ENCODE measurements at places on chromosomes 12 and 14.

GRCh38 chr14:93430315-93431035, at the start of gene UNC79:
TSS of gene UNC79 (plus strand) at chr14:93430939. CDS start at chr14:93431030, 91 bp downstream.
- no peak for DNase-seq

DNA sequence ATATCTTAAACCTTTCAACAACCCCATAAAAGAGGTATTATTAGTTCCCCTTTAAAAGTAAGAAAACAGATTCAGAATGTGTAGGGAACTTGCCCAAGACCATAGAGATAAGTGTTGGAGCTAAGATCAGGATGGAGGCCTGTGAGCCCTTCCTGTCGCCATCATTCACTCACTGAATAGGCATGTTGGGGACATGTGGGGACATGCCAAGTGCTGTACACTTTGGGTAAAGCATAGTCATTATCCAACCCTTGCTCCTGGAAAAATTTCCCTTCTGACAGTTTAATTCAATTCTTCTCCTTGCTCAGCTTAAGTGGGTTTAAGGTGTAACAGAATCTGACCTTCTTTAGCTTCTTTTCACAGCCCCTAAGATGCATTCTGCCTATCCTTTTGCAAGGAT, 28.0 kb upstream of the C12orf42 start:
- DNase-seq, result no peak

DNA sequence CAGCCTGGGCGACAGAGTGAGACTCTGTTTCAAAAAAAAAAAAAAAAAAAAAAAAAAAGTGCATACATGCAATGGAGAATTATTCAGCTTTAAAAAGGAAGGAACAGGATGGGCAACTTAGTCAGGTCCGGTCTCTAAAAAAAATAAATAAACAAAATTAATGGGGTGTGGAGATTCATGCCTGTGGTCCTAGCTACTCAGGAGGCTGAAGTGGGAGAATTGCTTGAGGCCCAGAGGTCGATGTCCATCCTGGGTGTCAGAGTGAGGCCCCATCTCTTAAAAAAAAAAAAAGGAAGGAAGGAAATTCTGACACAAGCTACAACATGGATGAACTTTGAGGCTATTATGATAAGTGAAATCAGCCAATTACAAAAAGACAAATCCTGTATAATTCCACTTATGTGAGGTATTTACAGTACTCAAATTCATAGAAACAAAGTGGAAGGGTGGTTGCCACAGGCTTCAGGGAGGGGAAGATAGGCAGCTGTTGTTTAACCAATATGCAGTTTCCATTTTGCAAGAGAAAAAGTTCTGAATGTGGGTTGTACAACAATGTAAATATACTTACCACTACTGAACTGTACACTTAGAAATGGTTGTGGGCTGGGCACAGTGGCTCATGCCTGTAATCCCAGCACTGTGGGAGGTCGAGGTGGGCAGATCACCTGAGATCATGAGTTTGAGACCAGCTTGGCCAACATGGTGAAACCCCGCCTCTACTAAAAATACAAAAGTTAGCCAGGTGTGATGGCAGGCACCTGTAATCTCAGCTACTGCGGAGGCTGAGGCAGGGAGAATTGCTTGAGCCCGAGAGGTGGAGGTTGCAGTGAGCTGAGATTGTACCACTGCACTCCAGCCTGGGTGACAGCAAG, 12.3 kb upstream of the APOF start:
- DNase-seq, result no peak

- DNase-seq, result peak; percentile 65
Observed at GRCh38 chr12:15227004-15227679, 5.9 kb upstream of the RERG start.

GRCh38 chr12:80625051-80625450, 82.4 kb upstream of the MYF6 start:
- DNase-seq, result no peak

DNA sequence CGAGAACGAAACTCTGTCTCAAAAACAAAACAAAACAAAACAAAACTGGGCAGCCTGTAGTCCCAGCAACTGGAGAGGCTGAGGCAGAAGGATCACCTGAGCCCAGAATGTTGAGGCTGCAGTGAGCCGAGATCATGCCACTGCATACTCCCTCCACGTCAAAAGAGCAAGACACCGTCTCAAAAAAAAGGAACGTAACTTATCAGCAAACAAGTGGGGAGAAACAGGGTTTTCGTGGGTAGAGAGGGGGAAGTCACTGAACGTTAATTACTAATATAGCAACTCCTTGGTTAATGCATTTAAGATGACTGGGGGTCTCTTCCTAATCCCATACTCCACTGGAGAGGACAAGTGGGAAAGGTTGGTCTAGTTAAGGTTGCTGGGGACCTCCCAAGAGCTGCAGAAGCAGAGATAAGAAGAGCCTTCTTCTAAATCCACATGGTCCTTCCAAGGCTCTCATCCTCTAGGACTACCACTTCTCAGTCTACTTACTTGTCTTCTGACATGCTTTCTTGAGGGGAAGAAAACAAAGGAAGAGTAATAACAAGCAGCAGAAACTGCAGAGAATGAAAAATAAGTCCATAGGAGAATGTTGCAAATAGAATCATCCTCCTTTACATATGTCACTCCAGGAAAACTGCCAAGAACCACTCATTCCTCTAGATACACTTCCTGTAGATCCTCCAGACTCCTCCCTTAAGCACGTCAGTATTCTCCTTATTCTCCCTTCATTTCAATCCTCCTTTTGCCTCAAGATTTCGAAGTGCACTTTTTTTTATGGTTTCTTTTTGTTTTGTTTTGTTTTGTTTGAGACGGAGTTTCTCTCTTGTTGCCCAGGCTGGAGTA, 5.8 kb downstream of the NUMB start:
- no peak for DNase-seq

- no peak for DNase-seq
Observed at GRCh38 chr12:89029961-89030360, 322.3 kb downstream of the DUSP6 start.

DNA sequence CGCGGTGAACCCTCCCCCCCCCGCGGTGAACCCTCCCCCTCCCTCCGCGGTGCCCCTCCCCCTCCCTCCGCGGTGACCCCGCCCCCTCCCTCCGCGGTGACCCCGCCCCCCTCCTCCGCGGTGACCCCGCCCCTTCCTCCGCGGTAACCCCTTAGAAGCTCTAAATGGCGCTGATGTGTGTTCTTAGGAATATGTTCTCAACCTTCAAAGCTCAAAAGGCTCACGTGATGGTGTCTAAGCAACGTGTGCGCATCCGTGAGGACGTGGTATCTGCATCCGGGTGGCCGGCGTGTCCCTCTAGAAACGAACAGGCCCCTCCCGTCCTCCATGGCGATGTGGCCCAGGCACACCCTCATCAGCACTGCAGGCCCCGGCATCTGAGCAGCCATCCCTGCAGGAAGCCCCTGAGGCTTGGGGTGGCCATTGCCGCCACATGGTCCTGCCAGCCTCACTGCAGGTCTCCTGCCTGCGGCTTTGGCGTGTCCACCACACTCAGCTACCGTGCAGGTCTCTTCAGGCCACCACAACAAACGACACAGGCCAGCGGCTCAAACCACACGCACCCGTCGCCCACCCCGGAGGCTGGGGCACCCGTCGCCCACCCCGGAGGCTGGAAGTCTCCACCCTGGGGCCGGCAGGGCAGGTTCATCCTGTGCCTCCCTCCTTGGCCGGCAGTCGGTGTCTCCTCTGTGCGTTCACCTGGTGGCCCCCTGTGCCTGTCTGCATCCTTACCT, 14.5 kb upstream of the FBRSL1 start:
- DNase-seq, result no peak

DNA sequence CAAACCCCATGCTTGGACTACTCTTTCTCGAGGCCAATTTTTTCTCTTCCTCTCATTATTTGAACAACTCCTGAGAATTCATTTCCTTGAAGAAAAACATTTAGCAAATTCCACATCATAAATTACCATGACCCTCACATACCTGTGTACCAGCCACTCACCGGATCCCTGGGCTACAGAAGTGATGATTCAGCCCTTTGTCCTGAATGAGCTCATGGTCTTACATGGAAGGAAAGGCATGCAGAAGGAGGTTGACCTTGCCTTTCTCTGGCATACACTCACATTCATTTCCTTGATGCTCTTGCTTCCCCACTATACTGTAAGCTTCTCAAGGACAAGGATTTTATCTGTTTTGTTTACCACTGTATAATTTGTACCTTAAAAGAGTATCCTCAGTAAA, 191.5 kb downstream of the SLC5A8 start:
- DNase-seq, result no peak

DNA sequence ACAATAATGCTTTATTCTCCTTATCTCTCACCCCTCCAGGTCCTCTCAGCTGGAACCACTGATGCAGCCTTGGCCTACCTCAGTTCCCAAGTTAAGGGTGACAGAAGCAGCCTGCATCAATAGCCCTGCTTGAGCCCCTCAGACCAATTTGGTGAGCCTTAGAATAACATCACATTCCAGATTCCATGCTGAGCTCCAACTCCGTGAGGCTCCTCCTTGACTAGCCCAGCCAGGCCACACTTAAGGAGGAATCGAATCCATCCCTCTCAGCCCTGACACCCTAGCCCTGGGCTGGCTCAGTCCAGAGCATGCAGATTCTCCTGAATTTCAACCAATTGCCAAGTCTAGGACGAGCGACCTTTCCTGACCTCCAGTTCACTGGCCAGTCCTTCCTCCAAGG, 91.1 kb downstream of the ARMH4 start:
- DNase-seq, result no peak

- no peak for DNase-seq
Observed at GRCh38 chr14:87966816-87967215, 26.2 kb downstream of the GALC start.

DNA sequence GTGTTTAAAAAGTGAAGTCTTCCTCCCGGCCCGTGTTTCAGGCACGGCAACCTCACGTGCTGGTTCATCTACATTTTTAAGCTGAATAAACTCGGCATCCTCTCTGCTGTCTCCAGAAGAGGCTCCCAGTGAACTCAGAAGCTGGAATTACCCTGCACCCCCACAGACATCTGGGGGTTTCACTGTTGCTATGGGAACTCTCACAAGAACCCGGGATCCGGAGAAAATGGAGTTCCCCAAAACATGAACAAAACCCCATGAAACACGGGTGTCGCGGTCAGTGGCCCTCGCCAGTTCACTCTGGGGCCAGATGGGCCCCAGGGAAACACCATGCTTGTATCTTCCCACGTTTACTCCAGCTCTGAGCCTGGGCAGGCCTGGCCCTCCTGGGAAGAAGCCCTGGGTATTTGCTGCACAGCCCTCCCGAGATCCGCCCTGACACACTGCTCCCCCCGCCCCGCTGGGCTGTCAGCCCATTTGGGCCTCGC, 143.7 kb downstream of the PIWIL1 start:
- no peak for DNase-seq

GRCh38 chr12:112198120-112198733, 72.9 kb downstream of the TRAFD1 start:
- peak; percentile 59 for DNase-seq

GRCh38 chr12:67426067-67426466, 156.9 kb downstream of the CAND1 start:
- DNase-seq, result no peak

GRCh38 chr12:66013224-66013623, 117.3 kb downstream of the LLPH start:
- no peak for DNase-seq

DNA sequence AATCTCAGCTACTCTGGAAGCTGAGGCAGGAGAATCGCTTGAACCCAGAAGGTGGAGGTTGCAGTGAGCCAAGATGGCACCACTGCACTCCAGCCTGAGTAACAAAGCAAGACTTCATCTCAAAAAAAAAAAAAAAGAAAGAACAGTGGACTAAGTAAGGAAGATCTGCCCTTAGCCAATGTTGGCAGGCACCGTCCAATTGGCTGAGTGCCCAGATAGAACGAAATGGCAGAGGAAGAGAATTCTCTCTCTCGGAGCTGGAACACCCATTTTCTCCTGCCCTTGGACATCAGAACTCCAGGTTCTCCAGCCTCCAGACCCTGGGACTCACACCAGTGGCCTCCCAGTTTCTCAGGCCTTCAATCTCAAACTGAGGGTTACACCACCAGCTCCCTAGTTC, 49.9 kb downstream of the ESR2 start:
- DNase-seq, result peak; percentile 58

DNA sequence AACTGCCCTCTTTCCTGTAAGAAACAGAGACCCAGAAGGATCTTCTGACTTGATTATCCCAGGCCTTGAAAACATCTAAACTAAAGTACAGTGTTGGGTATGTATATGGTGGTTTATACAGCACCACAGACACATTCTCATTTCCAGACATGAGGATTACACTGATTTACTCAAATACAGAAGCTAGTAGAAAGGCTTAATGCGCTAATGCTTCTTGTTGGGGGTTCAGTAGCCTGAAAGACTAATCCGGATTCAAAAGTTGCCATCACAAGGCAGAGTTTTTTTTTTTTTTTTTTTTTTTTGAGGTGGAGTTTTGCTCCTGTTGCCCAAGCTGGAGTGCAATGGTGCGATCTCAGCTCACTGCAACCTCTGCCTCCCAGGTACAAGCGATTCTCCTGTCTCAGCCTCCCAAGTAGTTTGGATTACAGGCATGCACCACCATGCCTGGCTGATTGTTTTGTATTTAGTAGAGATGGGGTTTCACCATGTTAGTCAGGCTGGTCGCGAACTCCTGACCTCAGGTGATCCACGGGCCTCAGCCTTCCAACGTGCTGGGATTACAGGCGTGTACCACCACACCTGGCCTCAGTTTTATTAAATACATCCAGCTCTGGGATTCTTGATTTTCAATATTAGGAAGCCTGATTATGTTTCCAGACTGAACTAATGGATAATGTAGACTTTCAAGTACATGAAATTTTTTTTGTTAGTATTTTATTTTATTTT, 46.3 kb upstream of the HECTD1 start:
- DNase-seq, result no peak

DNA sequence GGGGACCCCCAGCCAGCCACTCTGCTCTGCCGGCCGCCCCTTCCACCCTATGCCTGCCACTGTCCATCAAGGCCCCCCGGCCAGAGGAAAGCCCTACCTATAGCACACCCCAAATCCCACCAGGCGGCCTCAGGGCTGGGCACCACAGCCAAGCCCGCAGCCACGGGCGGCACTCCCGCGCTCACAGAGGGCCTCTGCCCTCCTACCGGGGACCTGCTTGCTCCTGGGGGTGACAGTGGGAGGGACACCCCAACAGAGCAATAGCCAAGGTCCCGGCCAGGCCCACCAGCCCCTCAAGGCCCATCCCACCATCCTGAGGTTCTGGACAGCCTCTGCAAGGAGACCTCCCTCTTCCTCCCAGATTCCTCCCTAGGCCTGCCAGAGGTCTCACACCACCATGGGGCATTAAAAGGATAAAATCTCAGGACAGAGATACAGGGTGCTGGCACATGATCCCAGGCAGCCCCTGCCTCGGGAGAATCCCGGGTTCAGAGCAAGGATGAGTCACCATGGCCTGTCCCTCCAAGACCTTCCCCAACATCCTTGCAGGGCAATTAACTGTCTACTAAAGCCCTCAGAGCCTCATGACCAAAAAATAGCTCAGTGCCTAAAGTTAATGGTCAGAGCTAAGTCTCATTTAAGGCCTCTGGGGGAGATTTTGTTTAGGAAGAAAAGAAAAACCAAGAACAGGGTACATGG, 17.1 kb downstream of the CCDC85C start:
- no peak for DNase-seq

GRCh38 chr12:131530422-131530821, 180.5 kb upstream of the SFSWAP start:
- no peak for DNase-seq

Measured in left ventricle myocardium superior (tissue), 1 donor.